ENCODE measurements at places on chromosomes 12 and 14.

GRCh38 chr12:54005853-54006558 lies 2.8 kb upstream of the HOXC8 start:
- H3K4me1 ChIP-seq = peaks cover 15% of the 10 kb centered on the region
- no peak overlapping the region for H3K27ac ChIP-seq
- no peaks in the 10 kb centered on the region for H3K36me3 ChIP-seq
- peaks cover 98% of the 10 kb centered on the region for H3K27me3 ChIP-seq
- peak; percentile 87 for DNase-seq

DNA sequence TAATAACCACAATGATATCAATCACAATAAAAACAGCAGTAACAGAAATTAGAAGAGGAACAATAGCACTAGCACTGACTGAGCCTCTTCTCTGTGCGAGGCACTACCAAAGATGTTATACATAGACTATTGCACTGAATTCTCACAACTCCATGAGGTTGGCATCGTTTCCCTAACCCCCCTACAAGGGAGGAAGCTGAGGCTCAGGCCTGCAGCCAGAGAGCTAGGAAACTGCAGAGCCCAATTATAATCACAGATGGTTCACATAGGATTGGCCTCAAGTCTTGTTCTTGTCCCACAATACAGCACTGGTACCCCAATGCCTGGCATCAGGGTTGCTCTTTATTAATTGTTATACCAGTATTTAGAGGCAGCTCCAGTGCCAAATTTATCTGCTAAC lies 278.0 kb downstream of the CEP128 start:
- H3K4me1 ChIP-seq = no peaks in the 10 kb centered on the region
- no peak for DNase-seq
- no peaks in the 10 kb centered on the region for H3K36me3 ChIP-seq
- H3K27ac ChIP-seq = no peak overlapping the region
- H3K27me3 ChIP-seq = no peaks in the 10 kb centered on the region

DNA sequence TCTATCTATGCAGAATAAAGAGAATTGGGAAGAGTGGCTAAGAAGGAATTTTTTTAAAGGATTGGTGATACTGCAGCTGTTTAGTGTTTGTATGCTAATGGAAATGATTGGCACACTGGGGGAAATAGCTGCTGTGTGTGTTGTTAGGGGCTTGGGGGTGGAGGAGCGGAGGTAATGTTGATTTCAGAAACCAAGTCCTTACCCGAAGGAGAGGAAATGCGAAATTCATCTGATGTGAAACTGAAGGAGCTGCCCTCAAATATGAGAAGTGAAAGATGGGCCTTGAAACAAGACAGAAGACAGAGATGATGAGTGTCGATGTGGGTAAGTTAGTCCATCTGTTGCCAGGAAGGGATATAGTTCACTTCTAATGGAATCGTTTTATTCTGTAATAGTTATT lies 21.2 kb upstream of the RNASE12 start:
- H3K4me3 ChIP-seq = peak overlapping the region; percentile 69
- H3K36me3 ChIP-seq = no peaks in the 10 kb centered on the region
- peaks cover 42% of the 10 kb centered on the region for H3K4me1 ChIP-seq
- peak overlapping the region; percentile 78 for H3K27ac ChIP-seq

DNA sequence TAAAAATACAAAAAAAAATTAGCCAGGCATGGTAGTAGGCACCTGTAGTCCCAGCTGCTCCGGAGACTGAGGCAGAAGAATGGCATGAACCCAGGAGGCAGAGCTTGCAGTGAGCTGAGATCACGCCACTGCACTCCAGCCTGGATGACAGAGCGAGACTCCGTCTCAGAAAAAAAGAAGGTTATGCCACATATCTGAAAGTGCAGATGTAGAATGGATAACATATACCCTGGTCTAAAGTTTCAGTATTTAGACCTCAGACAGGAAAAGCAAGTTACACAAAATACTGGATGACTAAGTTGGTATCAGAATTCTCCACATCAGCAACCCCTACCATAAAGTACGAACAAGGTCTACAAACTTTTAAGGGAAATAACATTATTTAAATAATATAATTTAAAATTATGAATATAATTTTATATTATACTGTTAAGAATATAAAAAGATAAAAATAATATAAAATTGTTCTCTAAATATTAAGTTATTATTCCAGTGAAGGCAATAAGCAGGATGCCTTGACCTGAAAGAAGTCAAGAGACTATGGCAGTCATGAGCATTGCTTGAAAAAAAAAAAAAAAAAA lies 169.9 kb downstream of the CRADD start:
- H3K4me3 ChIP-seq = no peak overlapping the region
- H3K27me3 ChIP-seq = no peaks in the 10 kb centered on the region
- no peak overlapping the region for H3K27ac ChIP-seq
- H3K4me1 ChIP-seq = peaks cover 23% of the 10 kb centered on the region
- DNase-seq = no peak

- H3K27ac ChIP-seq = no peak overlapping the region
- H3K4me3 ChIP-seq = no peak overlapping the region
- DNase-seq = no peak
These were observed 84.7 kb downstream of the CMAS start for GRCh38 chr12:22130671-22131070.

GRCh38 chr14:95609398-95609990 lies 74.6 kb downstream of the GLRX5 start:
- H3K27ac ChIP-seq = no peak overlapping the region
- no peaks in the 10 kb centered on the region for H3K36me3 ChIP-seq
- H3K4me3 ChIP-seq = no peak overlapping the region
- no peak for DNase-seq
- peaks cover 96% of the 10 kb centered on the region for H3K27me3 ChIP-seq
- no peaks in the 10 kb centered on the region for H3K4me1 ChIP-seq

- no peaks in the 10 kb centered on the region for H3K4me1 ChIP-seq
- no peak overlapping the region for H3K4me3 ChIP-seq
- H3K27me3 ChIP-seq = peaks cover 43% of the 10 kb centered on the region
- no peak for DNase-seq
- no peak overlapping the region for H3K27ac ChIP-seq
- no peaks in the 10 kb centered on the region for H3K36me3 ChIP-seq
These were observed 390.3 kb downstream of the AACS start for GRCh38 chr12:125455556-125455955.

DNA sequence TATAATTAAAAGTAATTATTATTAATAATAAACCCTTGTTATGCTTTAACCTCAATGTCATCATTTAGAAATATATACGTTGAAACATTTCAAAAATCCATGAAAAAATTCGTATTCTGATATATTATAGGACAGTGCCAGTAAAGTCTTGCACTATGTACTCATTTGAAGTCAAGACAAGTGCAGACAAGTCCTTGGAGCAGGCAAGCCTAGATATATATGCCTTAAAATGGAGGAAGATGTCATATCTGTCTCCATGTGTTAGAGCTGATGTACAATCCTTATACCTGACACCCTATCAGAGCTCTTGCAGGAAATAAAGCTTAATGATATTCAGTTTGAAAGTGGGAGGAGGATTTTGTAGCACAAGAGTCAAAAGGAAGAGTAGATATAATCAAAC lies 310.4 kb downstream of the KCNH5 start:
- H3K27me3 ChIP-seq = no peaks in the 10 kb centered on the region
- no peak for DNase-seq
- no peak overlapping the region for H3K4me3 ChIP-seq
- no peak overlapping the region for H3K27ac ChIP-seq
- no peaks in the 10 kb centered on the region for H3K4me1 ChIP-seq

DNA sequence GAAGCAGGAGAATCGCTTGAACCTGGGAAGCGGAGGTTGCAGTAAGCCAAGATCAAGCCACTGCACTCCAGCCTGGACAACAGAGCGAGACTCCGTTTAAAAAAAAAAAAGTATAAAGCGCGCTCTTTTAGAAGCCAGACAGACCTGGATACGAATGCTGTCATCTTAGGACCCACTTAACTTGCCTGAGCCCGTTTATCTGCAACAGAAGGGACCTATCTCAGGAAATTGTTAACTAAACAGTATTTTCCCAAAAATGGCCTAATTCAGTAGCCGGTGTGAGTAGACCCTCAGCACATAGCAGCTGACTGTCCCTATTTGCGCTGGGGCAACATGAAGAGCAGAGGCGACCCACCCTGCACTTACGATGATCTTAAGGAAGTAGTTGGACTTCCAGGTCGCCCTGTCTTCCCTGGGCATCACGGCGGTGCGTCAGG lies 529 bp downstream of the RPLP0 start:
- no peaks in the 10 kb centered on the region for H3K27me3 ChIP-seq
- no peak for DNase-seq
- peaks cover 51% of the 10 kb centered on the region for H3K4me1 ChIP-seq
- peak overlapping the region; percentile 94 for H3K27ac ChIP-seq
- peaks cover 42% of the 10 kb centered on the region for H3K36me3 ChIP-seq
- H3K4me3 ChIP-seq = peak overlapping the region; percentile 95

DNA sequence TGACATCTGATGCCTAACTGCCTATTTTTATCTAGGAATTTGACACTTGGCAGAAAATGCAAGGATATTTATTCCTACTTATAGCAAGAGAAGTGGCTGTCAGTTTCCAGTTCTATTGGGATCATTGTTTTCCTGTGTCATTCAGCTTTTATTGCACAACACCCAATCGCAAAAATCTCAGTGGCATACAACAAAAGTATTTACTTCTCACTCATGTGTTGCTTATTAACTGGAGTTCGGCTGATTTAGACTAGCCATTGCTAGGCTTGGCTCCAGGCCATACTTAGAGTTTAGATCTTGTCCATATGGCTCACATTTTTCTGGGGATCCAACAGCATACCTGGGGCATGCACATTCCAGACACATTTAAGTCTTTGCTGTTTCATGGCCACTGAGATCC lies 218.6 kb upstream of the SYT1 start:
- no peak for DNase-seq
- no peaks in the 10 kb centered on the region for H3K36me3 ChIP-seq
- no peaks in the 10 kb centered on the region for H3K4me1 ChIP-seq
- H3K27ac ChIP-seq = no peak overlapping the region

- no peak overlapping the region for H3K27ac ChIP-seq
- no peaks in the 10 kb centered on the region for H3K27me3 ChIP-seq
- no peak overlapping the region for H3K4me3 ChIP-seq
These were observed 161.0 kb downstream of the CEP128 start for GRCh38 chr14:80780500-80780899.

- H3K4me3 ChIP-seq = no peak overlapping the region
- H3K4me1 ChIP-seq = peaks cover 41% of the 10 kb centered on the region
- H3K27ac ChIP-seq = no peak overlapping the region
- DNase-seq = no peak
These were observed 4.5 kb upstream of the RNASE4 start for GRCh38 chr14:20679907-20680306.

- H3K4me1 ChIP-seq = peaks cover 10% of the 10 kb centered on the region
- H3K27me3 ChIP-seq = peaks cover 88% of the 10 kb centered on the region
- no peak overlapping the region for H3K4me3 ChIP-seq
- no peaks in the 10 kb centered on the region for H3K36me3 ChIP-seq
These were observed 92.5 kb upstream of the HMGA2 start for GRCh38 chr12:65731771-65732170.

GRCh38 chr12:132295101-132295526 lies 34.3 kb downstream of the GALNT9 start:
- peaks cover 60% of the 10 kb centered on the region for H3K27me3 ChIP-seq
- H3K4me1 ChIP-seq = no peaks in the 10 kb centered on the region
- no peak overlapping the region for H3K27ac ChIP-seq
- H3K36me3 ChIP-seq = no peaks in the 10 kb centered on the region
- H3K4me3 ChIP-seq = no peak overlapping the region

DNA sequence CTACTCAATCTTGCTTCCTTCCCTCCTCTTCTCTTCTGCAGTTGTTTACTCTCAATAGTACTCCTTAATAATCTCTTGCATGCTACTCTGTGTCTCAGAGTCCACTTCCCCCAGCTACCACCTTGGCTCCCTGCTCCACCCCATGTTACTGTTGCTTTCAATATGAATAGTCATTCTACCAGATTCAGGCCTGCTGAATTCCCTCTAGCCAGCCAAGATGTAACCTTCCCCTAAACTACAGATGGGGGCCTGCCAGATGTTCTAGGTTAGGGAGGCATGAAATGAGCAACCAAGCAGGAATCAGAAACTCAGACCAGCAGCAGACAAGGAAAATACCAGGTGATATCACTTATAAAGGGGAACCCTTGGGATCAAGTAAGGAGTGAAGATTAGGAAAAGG lies 392.1 kb upstream of the DDHD1 start:
- DNase-seq = no peak
- H3K4me1 ChIP-seq = peaks cover 10% of the 10 kb centered on the region
- no peak overlapping the region for H3K27ac ChIP-seq
- H3K36me3 ChIP-seq = no peaks in the 10 kb centered on the region
- no peaks in the 10 kb centered on the region for H3K27me3 ChIP-seq

GRCh38 chr14:42145766-42146165 lies 539.1 kb downstream of the LRFN5 start:
- H3K4me1 ChIP-seq = no peaks in the 10 kb centered on the region
- H3K27me3 ChIP-seq = no peaks in the 10 kb centered on the region
- DNase-seq = no peak
- H3K4me3 ChIP-seq = no peak overlapping the region
- no peaks in the 10 kb centered on the region for H3K36me3 ChIP-seq

DNA sequence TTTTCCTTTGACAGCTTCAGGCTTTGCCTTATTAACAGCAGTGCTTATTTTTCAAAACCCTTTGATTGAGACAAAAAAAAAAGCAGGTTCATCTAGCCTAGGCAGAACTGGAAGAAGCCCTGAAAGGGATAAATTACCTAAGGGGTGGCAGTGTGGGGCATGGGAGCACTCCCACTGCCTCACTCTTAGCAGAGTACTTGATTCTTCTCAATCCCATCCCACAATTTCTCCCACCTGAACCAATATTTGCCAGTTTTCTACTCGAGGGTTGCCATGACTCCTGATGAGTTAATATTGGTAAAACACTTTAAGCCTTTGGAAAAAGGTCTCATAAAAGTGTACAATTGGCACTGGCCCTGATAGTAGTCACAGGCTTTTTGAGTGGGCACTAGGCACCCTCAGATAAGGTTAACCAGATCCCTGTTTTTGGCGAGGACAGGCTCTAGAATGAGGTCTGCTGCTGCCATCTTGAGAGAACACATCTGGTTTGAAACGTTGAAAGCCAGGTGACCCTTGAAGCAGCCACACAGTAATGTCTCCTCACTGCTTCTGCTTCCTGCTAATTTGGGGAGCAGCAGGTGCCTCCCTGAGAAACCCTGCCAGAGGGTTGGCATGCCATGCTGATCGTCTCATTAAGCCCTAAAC lies 320.0 kb downstream of the RAD51B start:
- H3K36me3 ChIP-seq = no peaks in the 10 kb centered on the region
- peaks cover 65% of the 10 kb centered on the region for H3K4me1 ChIP-seq
- H3K27ac ChIP-seq = peak overlapping the region; percentile 67
- H3K27me3 ChIP-seq = no peaks in the 10 kb centered on the region

DNA sequence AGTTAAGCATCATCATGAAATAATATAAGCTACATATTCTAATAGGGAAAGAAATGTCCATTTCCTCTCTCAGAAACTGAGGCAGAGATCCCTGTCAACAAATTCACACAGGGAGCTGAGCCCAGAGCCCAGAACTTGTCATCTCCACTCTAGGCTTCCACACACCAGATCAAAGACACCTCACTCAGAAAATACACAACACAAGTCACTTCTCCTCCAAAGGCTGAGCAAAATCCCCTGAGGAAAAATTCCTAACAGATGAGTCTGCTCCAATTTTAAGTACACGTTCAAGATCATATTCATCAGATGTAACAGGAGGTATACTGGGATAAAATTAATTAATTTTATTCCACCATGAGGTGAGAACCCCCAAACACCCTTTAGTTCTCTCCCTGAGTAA lies 227.3 kb downstream of the DPF3 start:
- H3K27me3 ChIP-seq = no peaks in the 10 kb centered on the region
- H3K27ac ChIP-seq = no peak overlapping the region
- no peak for DNase-seq
- H3K36me3 ChIP-seq = peaks cover 17% of the 10 kb centered on the region

- no peak overlapping the region for H3K4me3 ChIP-seq
- no peak overlapping the region for H3K27ac ChIP-seq
- no peak for DNase-seq
- H3K27me3 ChIP-seq = no peaks in the 10 kb centered on the region
- no peaks in the 10 kb centered on the region for H3K4me1 ChIP-seq
These were observed 380.7 kb upstream of the SYT1 start for GRCh38 chr12:78483767-78484315.
